Right cardiac atrium (tissue), 5 donors: ENCODE measurements at places on chromosomes 3 and 15. TPM values are rescaled to one million over a fixed set of nuclear protein-coding genes. Genes with fewer than 3 reads are reported as not detected.

DNA sequence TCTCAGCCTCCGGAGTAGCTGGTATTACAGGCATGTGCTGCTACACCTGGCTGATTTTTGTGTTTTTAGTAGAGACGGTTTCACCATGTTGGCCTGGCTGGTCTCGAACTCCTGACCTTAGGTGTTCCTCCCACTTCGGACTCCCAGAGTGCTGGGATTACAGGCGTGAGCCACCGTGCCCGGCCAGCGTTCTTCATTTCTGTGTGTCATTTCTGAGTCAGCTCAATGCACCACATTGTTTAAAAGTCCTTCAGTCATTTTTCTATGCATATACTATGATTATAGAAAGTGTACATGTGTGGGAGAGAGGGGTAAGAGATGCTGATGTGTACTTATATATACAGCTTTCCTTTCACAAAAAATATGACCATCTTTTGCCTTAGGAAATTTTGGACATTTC is 2.1 kb downstream of the QTRT2 start:
- no peak for DNase-seq

DNA sequence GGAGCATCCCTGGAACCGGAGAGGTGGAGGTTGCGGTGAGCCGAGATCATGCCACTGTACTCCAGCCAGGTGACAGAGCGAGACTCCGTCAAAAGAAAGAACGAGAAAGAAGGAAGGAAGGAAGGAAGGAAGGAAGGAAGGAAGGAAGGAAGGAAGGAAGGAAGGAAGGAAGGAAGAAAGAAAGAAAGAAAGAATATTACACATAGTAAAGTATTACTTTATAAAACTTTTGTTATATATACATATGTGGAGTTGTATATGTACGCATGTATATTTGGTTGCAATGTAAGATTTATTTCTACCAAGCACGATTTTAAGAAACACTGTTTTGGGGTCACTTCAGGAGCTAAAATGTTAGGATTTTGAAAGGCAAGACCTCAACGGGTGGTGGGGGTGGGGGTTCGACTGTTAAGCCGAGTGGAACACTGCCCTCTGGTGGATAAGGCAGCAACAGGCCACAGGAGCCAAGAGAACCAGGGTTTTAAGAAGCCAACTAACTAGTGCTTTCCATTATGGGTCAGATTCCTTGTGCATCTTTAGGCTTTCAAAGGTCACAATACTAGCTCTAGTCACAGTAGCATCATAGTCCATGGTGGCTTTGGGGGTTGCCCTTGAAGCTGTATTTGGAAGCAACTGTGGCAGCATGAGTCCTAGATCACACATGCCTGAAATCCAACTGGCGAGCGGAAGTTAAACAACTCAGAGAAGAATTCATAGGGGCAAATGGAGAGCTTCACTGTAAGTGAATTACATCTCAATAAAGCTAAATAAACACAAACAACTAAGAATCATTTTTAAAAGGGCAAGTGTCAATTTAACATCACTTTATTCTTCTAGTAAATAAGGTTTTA is 22.5 kb downstream of the GLB1 start:
- DNase-seq: peak; percentile 65

DNA sequence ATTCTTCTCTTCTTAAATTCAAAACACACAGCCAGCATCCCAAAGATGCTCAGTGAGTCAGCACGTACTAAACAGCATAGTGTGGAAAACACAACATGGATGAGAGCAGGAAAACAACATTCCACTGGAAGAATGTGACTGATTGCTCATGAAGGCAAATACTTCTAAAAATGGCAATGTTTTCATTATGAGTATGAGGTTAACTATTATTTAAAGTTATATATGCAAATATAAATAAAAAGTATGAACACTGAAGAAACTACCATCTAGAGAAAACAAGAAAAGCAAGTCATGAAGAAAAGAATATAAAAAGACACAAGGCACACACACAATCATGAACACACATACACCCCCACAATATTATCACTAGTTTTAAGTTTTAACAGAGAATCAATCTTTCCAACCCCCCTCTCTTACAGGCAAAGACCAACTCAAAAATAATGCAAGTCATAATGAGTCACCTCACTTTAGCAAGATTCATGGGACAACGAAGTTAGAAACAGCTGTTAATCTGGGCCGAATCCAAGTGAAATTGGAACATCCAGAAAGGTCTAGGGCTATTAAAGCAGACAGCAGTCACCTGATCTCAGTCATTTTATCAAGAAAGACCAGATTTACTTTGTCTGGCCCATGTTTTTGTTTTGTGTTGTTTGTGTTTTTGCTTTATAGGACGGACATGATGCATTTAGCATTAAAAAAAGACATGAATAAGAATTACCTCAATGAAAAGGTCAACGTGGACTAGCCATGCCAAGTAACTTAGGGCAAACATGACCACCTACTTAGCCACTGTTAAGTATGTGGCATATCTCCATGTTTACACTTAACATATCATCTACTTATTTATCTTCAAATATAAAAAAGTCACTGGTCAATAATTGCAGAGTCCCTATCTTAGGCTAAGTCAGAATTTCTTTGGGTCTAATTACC is 18.1 kb downstream of the GBE1 start:
- no peak for DNase-seq

DNA sequence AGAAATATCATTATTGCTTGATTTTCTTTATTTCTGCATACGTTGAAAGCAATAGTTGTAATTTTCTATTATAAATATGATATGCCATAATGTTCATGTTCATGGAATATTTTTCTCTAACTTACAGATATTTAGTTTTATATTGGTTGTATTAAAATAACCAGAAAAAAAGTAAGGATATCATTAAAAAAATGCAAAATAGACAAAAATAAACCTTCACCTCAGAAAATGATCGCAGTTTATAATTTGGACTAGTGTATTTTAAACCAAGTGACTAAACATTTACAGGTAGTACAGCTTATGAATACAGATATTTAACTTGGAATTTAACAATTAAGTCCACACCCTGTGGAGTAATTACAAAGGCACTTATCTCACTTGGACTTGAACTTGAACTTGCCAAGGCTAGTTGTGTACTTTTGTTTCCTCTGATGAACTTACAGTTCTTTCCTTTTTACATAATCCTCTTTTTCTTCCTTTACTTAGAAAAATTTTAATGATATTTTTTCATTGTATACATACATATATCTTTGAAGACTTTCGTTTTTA is 156.7 kb downstream of the CHL1 start:
- no peak for DNase-seq

DNA sequence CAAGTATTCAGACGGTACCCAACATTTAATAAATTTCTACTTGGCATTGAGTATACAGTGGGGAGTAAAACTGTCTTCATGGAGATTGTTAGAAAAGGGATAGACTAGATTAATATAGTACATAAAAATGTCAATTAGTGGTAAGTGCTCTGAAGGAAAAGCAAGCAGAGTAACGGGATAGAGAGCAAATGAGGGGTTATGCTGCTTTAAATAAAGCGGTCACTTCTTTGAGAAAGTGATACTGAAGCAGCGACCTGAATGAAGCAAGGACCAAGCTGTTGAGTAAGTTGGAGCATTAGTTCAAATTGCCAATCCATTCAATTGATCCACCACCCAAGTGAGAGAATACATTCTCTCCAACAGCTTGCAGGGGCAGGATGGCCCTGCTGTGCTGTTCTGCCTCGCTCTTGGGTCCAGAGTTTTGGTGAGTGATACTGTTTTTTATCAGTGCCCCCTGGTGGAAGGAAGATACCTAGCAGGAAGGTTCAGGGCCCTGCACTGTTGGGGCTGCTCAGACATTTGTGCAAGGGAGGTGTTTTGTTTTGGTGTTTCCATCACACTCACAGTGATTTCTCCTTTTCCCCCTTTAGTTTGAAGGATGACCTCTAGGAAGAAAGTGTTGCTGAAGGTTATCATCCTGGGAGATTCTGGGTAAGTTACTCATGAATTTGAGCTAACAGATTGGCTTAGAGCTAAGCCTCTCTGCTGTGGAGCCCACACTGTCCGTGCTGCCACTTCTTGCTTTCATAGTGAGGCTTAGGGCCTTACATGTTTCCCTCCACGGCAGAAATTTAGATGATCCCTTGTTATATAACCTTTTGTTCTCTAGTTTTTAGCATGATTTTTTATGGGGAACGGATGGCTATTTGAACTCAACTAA is 69.0 kb downstream of the RAB7A start:
- peak; percentile 55 for DNase-seq

GRCh38 chr3:156483426-156483825 is 71.5 kb downstream of the SSR3 start:
- no peak for DNase-seq

GRCh38 chr15:75782926-75783325 is 60.3 kb upstream of the UBE2Q2 start:
- DNase-seq: no peak

DNA sequence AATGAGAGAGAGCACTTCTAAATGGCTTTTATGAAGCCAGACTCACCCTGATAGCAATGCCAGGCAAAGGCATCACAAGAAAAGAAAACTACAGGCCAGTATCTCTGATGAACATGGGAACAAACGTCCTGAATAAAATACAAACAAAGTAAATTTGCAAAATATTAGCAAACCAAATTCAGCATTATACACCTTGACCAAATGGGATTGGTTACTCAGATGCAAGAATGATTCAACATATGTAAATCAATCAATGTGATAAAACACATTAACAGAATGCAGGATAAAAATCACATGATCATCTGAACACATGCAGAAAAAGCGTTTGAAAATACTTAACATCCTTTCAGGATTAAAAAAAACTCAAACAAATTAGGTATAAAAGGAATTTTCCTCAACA is 494.9 kb upstream of the CCDC54 start:
- DNase-seq: no peak

DNA sequence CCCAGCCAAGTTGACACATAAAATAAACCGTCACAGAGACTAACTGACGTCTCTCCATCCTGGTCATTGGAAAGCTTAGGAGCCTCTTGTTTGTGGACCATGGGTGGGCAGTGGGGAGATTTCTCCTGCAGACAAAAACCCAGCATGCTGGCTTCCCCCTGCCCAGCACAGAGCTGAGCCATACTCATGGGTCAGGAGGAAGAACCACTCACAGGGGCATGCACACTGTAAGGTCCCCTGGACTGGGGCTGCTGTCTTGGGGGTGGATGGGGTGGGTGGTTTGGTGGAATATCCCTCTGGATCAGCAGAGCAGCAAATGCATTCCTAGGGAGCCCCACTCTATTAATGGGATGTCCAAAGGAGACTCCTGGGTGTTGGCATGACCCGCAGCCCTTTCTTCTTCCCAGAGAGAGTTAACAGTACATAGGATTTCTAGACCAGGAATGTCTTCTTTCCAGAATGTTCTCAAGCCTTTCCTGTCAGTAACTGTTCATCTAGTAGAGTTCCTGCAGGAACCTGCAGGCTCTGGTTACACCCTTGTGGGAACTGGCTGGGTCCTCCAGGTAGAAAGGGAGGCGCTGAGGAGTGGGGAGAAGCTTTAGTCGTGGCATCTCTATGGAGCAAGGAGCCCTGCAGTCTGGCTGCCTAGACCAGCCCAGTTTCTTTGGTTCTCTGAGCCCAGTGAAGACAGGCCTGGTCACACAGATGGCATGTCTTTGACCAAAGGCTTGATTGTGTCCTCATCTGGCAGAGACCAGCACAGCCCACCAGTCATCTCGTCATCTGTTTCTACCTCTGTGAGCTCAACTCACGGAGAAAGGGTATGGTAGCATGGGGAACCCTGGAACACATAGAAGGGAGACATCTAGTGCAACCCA is 73.4 kb upstream of the PRR23C start:
- no peak for DNase-seq

DNA sequence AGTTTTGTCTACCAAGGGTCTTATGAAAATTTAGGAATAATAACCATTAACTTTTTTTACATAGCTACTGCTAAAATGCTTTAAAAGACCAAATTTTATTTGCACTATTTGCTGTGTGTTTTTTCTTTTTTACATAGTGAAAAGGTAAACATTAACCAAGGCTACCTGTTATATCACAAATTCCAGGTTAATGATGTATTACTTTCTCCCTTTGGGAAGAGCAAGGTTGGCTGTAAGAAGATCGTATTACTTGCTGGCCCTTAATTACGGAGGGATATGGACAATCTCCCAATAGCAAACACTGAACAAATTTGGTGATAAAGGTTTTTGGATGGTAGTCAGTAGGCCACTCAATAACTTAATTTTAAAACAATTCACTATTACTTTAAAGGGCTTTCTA is 22.4 kb downstream of the LRRC58 start:
- no peak for DNase-seq

GRCh38 chr15:89917442-89918101 is 4.8 kb upstream of the ARPIN start:
- DNase-seq: no peak

- DNase-seq: peak; percentile 56
These were observed 1.0 kb downstream of the IQSEC1 start for GRCh38 chr3:13072239-13072599.

GRCh38 chr15:61938249-61938648 is 122.0 kb downstream of the VPS13C start:
- DNase-seq: no peak

DNA sequence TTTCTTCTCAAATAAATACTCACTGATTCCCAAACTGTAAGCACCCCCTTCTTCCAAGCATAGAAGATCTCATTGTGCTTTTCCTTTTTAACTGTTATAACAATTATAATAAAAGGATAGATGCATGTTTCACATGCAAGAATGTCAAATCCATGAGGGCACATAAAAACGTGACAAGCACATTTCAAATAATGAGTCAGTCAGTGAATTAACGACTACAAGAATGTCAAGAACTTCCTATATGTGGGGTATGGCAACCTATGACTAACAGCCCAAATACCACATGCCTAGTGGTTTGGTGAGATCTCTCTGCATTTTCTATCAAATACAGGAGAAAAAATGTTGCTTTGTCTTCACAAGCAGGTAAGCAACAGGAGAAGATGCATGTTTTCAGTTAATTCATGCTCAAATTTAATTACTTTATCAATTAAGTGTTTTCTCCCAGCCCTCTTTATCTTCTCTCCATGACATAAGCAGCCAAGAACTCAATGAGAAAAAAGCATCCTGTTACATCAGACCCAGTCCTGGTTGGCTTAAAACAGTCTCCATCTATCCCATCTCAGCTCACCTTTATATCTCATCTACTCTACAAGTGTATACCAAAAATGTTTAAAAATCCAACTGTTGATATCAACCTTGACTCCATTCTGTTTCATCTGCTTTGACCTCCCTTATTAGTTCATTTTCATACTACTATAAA is 181.5 kb upstream of the LMCD1 start:
- no peak for DNase-seq

- DNase-seq: no peak
These were observed 32.5 kb downstream of the ARNT2 start for GRCh38 chr15:80436511-80437307.

The XYLB gene
- total RNA-seq: 1.0 TPM

The FOXL2NB gene
- not detected for total RNA-seq

The SPRED1 gene
- total RNA-seq: 11.0 TPM

The TMEM108 gene
- total RNA-seq: 13.2 TPM

The TNFSF10 gene
- 15.0 TPM for total RNA-seq

The SLC9C1 gene
- 0.51 TPM for total RNA-seq

The TRH gene
- total RNA-seq: not detected

The CCR8 gene
- total RNA-seq: not detected

The CCDC33 gene
- total RNA-seq: not detected

The ARL6IP5 gene
- 220 TPM for total RNA-seq

The DLL4 gene
- 7.1 TPM for total RNA-seq

The PLAAT1 gene
- total RNA-seq: 14.3 TPM

The ZBTB20 gene
- 87.9 TPM for total RNA-seq
